ENCODE measurements at places on chromosomes 13 and 19.
A peak's percentile ranks its signal among the peaks of the same experiment; 100 is the strongest.

DNA sequence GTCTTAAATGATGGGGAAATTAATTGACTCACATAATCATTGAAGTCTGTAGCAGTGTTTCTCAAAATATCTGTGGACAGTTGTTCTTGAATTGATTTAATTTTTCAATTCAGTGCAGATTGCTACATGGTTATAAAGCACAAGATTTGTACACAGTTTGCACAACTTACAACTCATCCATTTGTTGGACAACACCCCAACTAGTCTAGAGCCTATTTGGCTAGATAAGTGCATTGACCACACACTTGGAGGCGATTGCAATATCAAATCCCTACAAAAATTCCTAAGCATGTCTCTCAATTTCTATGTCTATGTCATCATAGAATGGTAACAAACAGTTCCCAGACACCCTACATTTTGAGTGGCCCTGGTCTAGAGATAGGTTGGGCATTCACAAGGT is 48.0 kb upstream of the IPO5 start:
- DNase-seq, result no peak

DNA sequence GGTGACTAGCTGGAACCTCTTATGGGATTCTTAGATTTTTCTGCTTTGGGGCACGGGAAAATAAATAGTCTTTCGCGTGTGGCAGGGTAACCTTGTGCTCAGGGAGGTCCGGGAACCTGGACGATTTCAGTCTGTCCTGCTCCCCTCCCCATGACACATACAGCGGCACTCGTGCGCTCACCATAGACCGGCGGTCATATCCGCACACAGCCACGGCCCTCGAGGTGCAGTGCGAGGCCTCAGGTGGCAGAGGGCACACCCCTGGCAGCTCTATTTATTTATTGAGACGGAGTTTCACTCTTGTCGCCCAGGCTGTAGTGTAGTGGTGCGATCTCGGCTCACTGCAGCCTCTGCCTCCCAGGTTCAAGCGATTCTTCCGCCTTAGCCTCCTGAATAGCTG is 3.0 kb downstream of the ONECUT3 start:
- DNase-seq, result no peak

- no peak for DNase-seq
Observed at GRCh38 chr13:90898811-90899210, 448.7 kb upstream of the MIR17HG start.

GRCh38 chr13:44181931-44182330 is 191.7 kb upstream of the SERP2 start:
- no peak for DNase-seq

- no peak for DNase-seq
Observed at GRCh38 chr13:32443111-32443510, 15.2 kb upstream of the N4BP2L1 start.

- DNase-seq, result peak; percentile 65
Observed at GRCh38 chr13:100356889-100357288, 231.7 kb downstream of the GGACT start.

- no peak for DNase-seq
Observed at GRCh38 chr19:42634409-42635232, 39.9 kb upstream of the CEACAM8 start.

GRCh38 chr13:48086272-48086671 is 8.6 kb downstream of the MED4 start:
- DNase-seq, result no peak

- DNase-seq, result no peak
Observed at GRCh38 chr19:51721905-51722304, 1.9 kb downstream of the HAS1 start.

DNA sequence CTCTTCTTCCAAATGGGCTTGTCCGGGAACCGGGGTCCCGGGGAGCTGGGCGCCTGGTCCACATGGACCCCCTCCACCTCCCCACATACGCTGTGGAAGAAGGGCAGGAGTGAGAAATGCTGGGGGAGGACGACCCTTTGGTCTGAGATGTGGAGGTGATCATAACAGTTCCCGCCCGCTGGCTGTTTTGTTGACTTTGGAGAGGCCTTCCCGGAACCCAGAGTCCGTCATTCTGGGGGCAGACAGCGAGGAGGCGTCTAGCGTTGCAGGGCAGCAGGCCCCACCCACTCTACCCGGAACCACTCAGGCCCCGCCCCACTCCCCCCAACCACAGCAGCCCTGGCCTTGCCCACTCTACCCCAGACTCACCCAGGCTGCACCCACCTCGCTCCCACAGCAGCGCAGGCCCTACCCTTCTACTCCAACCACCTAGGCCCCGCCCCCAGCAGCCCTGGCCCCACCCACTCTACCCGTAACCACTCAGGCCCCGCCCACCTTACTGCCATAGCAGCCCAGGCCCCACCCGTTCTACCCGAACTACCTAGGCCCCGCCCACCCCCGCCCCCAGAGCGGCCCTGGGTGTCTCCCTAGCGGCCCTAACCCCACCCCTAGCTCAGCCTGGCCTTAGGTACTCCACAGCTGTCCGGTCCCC is 7.1 kb downstream of the GPR108 start:
- no peak for DNase-seq

DNA sequence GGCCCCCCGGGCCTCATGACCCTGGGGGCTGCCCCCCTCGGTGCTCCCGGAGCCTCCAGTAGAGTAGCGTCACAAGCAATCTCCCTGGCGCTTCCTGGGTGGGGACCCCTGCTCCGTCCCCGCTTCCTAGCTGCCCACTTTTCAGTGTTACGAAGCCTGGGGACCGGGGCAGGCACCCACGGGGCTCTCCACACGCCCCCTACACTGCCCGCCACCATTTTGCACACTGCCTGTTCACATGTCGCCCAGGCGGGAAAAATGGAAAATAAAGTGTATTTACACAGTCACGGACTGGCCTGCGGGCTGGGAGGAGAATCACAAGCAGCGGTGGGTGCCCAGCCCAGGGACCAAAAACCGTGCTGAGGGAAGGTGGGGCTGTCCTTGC is 9.5 kb downstream of the PRR36 start:
- no peak for DNase-seq

DNA sequence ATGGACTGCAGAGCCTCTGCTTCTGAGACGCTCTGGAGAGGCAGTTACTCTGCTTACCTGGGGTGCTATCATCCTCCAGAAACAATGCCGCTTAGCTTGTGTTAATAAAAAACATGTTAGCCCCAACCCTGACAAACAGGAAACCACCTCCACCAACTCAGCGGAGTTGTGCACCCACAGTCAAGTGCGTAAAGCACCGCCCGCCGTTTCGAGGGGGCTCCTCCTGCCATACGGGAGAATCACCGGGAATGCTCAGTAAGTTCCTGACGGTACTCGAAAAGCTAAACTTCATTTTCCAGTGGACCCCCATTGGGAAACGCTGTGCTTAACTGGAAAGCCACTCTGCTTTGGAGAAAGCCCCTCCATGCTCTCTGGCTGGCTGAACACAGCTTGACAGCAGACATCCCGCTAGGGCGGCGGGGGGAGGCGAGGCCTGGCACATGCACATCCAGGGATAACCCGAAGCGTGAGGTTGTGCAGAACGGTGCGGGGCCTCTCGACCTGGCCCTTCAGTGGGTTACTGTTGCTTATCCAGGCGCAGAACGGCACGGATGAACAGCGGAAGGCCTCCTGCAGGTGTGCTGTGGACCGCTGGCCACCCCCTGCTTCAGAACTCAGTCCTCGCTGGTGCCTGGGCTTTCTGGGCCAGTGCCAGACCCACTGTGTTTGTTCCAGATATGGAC is 17.1 kb downstream of the GAS6 start:
- no peak for DNase-seq

- DNase-seq, result peak; percentile 58
Observed at GRCh38 chr19:46076951-46077814, 36.4 kb upstream of the IGFL4 start.

GRCh38 chr19:48959341-48960239 is 4.9 kb downstream of the BAX start:
- no peak for DNase-seq

DNA sequence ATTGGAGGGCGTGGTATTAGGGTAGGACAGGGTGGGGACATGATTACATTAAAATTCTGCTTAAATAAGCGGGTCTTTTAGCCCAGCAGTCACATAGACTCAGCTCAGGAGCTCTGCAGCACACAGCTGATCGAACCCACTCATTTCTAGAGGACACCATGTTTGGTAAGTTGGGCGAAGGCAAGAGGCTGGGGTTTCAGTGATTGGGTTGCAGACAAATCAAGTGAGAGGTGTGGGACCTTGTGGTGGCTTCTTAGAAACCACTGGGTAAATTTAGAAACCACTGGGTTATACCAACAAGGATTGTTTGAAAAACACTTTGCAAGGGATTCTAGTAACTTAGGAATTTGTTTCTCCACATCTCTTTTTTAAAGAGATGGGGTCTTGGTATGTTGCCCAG is at the start of gene LEUTX:
Gene LEUTX (plus strand): TSS at position 92 of the 400 bp plus-strand sequence. CDS start 67 bp downstream, at position 159.
- DNase-seq, result no peak

DNA sequence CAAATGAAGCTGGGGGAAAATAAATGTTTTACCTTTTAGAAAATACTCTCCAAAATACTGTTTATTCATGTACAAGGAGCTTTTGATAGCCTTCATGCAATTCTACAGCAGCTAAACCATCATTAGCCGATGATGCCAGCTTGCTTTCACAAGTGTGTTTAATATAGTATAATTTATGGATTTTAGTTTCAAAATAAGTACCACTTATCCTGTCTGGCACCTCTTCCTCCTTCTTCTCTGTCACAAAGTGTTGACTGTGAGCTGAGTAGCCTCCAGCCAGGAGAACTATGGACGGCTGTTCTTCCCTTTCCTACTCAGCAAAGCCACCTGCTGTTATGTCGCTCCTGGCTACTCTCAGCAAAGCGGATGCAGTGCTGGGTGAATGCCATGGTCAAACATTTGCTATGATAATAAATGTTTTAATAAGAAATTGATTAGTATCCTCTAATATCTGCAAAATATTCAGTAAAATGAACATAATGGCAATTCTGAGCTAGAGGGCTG is 238.2 kb downstream of the LIG4 start:
- DNase-seq, result no peak

- DNase-seq, result no peak
Observed at GRCh38 chr19:2680808-2681207, 21.7 kb downstream of the GNG7 start.

GRCh38 chr13:19663416-19663979 is 30.0 kb downstream of the MPHOSPH8 start:
- no peak for DNase-seq

GRCh38 chr19:55379174-55379573 is 2.5 kb downstream of the TMEM190 start:
- no peak for DNase-seq

GRCh38 chr13:19604306-19604705 is 29.2 kb upstream of the MPHOSPH8 start:
- DNase-seq, result no peak
